ENCODE measurements at places on chromosomes 12 and 14.

DNA sequence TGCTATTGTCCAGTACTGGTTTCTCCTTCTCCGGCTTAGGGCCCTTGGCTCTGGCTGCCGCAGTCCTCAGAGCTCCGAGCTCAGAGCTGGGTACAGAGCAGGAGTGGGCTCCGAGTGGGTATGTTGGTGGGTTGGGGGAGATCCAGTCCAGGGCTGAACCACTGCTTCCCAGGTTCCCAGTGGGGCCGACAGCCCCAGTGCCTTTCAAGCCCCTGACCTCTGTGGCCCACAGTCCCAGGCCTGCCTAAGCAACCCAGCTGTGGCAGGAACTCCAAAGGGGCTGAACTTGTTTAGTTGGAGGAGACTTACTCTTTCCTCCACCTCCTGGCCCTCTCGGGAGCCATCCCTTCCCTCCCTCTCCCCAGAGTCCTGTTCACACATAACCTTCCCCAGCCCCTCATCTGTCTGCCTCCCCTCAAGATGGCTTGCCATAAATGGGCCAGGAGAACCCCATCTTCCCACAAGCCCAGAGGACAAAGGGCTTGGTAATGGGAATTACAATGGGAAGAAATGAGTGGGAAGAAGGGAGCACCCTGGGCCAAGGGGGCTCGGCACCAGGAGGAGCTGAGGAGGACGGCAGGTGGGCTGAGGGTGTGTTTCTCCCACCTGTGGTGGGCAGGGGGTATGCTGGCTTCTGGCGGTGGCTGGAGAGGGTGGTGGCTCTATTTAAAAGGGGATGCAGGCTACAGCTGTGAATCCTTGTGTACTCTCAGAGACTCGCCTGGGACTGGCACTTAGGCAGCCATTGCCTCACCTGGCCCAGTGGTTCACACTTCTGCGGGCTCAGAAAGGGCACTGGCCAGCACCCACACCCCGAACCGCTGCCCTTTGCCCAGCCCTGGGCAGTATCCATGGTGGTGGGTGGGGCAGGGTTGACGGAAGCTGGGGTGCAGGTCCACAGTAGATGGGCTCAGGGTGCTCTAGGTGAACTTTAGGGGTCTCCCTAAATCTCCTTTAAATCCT, 3.8 kb upstream of the MYH6 start:
- no peak for DNase-seq

GRCh38 chr14:100375266-100375962, 52.3 kb downstream of the SLC25A47 start:
- peak; percentile 48 for DNase-seq

DNA sequence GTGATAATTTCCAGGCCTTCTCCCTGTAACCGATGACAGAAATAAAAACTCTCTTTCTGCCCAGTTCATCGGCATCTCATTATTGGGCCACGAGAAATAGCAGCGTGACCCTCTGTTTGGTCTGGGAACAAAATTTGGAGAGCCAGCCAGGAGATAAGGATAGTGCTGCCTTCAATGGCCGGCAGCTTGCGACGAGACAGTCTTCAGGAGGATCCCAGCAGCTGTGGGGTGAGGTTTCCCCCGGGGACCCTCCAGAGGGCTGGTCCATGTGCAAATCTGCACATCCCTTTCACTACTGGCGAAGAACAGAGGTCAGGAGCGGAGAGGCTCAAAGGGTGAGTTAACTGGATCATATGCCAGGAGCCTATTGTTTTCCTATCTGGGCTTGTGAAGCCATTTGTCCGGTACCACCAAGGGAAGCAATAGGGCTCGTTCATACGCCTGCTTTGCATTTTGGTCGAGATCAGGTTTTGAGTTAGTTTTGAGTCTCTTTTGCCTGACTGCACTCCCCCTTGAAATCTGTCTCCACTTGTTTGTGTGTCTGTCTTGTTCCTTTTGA, 4.8 kb downstream of the SLC39A2 start:
- no peak for DNase-seq

- DNase-seq, result no peak
Observed at GRCh38 chr12:27822076-27822712, 42.2 kb upstream of the MANSC4 start.

DNA sequence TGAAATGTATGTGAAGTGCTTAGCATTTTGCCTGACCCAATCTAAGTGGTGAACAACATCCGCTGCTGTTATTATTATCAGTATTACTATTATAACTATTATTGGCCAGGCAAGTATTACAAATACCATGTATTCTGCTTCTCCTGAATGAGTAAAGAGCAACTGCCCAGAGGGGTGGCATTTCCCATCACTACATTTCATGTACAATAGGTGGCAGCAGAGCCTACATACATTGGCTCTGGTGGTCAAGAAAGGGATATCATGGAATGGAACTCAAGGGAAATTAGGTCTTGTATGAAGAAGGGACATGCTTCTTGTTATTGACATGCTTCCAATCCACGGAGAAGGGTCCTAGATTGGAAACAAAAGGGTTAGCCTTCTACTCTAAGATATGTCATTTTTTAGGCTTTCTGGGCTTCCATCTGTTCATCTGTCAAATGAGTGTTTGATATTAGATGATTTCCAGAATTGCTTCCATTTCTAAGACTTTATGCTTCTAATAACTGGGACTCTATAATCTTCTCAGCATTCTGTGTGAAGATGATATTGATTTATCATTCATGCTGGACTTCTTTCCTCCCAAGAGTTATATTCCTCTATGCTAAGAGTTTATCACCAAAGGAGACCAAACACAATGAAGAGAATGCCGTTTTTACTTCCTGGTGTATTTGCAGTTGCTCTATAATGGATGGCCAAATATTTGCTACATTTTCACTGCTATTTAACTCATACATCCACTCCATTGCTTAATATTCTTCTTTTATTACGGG, 239.1 kb downstream of the SSPN start:
- DNase-seq, result peak; percentile 24

DNA sequence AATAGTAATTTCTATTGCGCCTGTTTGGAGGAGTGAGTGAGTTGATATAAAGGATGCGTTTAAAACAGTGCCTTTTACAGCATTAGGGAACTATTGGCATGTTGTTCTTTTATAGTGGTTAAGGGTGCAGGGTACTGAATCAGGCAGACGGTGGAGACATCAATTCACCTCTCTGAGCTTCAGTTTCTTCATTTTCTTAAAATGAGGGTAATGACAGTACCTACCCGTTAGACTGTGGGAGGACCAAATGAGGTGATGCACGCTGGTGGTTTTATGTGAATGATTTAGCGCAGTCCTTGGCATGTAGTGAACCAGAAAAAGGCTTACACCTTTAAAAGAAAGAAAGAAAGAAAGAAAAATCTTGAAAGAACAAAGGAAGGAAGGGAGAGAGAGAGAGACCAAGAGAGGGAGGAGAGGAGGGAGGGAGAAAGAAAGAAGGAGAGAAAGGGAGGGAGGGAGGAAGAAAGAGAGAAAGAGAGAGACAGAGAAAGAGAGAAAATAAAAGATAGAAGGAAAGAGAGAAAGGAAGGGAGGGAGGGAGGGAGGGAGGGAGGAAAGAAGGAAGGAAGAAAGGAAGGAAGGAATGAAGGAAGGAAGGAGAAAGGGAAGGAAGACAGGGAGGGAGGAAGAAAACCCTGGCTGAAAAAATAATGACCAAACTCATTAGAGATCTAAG, 22.2 kb upstream of the CCND2 start:
- DNase-seq, result no peak

Measured in hematopoietic multipotent progenitor cell treated with erythropoietin and hydrocortisone succinate and interleukin-3 and kit ligand, for 17 days (in vitro differentiated cells).